Activated CD4-positive, alpha-beta T cell treated with anti-CD3 and anti-CD28 coated beads, Interleukin-2, amount 10 ng/mL, durations not matched to agents 24 days and 14 days (primary cell): ENCODE measurements at places on chromosomes 2 and 18. TPM values are rescaled to one million over a fixed set of nuclear protein-coding genes. Genes with fewer than 3 reads are reported as not detected.

DNA sequence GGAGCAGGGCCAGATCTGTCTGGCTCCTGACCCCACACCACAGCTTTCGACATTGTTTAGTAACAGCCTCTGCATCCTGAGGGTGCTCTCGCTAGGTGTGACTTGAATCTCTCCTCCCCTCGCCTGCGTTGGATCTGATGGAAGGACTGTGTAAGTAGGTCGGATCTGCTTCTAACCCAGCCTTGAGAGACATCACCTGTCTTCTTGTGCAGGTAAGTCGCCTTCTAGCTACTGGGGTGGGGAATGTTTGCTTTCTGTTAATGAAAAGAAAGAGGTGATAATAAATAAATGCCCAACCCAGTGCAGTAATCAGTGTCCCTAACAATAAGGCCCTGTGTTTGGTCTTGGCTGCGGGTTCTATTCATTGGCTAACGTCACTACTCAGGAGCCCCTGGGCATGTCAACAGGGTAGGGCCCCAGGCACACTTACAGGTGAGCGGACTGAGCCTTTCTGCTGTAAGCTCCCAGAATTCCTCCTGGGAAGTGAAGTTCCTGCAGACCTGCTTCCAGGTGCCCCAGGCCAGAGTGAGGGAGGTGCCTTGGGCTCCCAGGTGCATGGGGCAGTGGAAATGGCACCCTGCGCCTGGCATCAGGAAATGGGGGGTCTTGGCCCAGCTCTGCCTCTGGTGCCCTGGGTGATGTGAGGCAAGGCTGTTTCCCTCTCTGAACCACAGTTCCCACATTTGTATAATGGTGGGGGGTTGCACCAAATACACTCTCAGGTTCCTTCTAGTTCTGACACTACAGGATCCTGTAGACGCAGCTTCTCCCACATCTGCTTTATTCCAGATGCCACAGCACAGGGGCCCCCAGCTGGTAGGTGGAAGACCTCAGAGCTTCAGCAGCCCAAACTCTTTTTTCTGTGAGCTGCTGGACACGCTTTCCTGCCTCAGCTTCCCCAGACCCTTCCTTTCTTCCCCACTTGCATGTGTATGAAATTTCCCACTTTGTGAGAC is 11.2 kb upstream of the FOSL2 start:
- no peaks in the 10 kb centered on the region for H3K27me3 ChIP-seq
- peaks cover 17% of the 10 kb centered on the region for H3K4me1 ChIP-seq
- no peak overlapping the region for H3K4me3 ChIP-seq
- no peaks in the 10 kb centered on the region for H3K36me3 ChIP-seq
- no peak for DNase-seq

ABHD1 gene
- 0.23 and 0.28 TPM in 2 replicates for total RNA-seq

LAMA1 gene
- total RNA-seq: not detected in 2 replicates

STON1 gene
- total RNA-seq: 0.93 and 1.3 TPM in 2 replicates

DNA sequence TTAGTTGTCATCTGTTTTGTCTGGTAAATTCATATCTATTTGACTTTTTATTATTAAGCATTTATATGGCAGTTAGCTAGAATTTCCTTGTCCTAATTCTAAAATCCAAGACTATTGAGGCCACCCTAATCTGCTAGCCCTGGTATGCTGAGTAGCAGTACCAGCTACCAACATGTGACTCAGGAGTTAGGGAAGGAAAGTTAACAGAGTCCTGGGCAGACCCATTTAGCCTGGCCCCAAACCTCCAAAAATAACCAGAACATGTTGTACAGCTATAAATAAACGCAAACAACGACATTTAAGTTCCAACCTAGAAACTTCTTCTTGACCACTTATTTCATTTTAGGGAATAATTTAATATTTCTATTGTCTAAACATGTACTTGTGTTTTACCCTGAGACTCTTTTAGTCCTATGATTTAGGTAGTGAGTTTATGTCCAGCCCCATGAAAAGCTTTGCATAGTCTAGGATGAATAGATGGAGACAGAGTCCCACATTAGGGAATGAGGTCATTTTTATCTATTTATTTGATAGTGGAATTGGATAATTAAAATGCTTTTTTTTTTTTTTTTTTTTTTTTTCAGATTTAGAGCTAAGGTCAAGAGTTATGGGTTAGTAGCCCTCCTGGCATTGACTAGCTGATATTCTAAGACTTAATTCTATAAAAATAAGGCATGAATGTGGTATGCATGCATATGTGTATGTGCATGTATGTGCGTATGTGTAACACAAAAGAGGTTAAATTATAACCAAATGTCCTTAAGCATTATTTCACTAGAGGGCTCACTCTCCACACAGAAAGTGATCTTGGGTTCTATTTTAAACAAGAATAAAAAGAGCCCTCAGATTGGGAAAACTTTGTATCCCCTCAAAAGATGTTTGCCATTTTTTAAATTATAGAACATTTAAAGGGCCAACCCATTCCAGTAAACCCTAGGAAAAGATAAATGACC is 160.1 kb upstream of the MAPRE2 start:
- no peak for DNase-seq
- H3K36me3 ChIP-seq: no peaks in the 10 kb centered on the region
- H3K27ac ChIP-seq: no peak overlapping the region
- no peak overlapping the region for H3K4me3 ChIP-seq
- H3K27me3 ChIP-seq: peaks cover 3% of the 10 kb centered on the region

METTL5 gene
- total RNA-seq: 99.7 and 102 TPM in 2 replicates
